Activated CD4-positive, CD25-positive, alpha-beta regulatory T cell treated with anti-CD3 and anti-CD28 coated beads, Interleukin-2, amount 50 U/mL, for 72 hours (primary cell): ENCODE measurements at places on chromosomes 12 and 14.

- DNase-seq = no peak
Measured at GRCh38 chr14:88868558-88869159, 44.2 kb downstream of the TTC8 start.

DNA sequence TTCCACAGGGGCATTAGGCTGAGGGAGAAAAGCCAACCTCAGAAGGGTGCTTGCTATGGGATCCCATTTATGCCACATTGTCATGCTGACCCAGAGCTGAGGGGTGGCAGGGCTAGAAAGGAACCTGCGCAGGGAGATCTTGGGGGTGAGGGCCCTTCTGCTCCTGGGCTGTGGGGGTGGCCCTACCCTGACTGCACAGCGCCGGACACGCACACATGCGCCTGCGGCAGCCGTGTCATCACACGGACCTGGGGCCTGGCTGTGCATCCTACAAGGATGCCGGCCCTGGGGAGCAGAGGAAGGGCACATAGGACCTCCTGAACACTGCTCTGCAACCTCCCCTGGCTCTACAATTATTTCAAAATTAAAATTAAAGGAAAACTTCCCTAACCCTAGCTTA is 6.9 kb downstream of the CDCA4 start:
- DNase-seq = no peak

DNA sequence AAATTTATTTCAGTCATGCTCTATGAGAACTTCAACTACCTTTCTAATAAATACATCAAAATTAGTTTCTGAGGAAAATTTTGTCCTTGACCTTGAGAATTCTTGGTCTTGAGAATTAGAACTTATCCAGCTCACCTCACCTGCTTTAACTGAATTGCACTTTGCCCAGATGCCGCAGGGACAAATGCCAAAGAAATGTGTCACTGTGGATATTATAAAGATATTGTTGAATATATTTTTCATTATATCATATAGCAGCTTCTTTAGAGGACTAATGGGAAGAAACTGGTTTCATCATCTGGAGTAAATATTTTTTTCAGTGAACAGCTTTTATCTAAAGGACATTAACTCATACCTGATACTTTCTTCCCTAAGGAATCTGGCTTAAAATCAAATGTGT is 54.1 kb downstream of the LRP6 start:
- DNase-seq = no peak

- no peak for DNase-seq
Measured at GRCh38 chr12:20003252-20003651, 365.1 kb upstream of the PDE3A start.

DNA sequence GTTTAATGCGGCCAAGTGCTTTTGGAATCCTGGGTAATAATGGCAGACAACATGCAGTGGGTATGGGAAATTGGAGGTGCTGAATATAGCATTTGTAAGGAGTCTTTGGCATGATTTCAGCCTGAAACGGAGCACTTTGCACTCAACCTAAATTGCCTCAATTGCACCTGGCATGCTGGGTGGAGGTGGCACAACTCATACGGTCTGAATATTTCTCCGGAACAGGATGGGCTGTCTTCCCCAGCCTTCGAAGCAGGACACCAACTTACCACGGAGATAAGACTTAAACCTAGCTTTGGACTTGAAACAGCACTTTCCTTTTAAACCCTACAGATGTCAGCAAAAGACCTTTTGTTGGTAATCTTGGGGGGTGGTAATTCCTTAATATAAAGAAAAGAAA is 153.7 kb upstream of the SRRM4 start:
- no peak for DNase-seq

DNA sequence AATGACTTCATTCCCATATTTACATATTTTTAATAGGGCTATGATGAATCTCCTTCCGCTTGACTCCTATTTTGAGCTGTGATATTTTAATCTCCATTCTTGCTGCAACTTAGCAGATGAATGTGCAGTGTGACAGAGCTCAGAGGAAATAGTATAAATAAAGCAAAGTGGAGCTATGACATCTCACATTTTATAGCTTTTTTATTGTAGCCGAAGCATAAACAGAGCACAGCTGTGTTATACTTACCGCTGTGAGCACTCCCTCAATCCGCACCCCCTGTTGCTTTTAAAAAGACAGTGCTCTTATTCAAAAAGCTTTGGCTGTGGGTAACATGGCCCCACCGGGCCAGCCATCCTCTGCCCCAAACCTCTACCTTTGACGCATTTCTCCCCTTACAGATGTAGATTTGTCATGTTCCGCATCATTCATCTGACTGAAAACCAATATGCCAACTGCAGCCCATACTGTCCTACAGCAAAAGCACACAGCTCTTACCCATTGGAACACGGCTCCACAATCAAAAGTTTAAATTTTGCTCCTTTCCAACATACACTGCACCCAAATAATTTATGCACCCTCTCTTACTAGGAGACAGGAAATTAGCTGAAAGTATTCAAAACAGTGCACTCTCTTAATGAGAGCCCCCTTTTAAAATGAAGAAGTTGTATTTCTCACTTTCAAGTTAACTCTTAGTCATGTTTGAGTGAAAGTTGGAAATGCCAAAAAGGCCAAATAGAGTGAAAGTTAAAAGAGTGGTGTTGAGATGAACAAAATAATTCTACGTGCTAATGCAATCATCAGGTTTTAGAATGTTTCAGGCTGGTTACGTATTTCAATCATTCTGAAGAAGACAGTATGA is 429.3 kb upstream of the SOX5 start:
- DNase-seq = no peak

DNA sequence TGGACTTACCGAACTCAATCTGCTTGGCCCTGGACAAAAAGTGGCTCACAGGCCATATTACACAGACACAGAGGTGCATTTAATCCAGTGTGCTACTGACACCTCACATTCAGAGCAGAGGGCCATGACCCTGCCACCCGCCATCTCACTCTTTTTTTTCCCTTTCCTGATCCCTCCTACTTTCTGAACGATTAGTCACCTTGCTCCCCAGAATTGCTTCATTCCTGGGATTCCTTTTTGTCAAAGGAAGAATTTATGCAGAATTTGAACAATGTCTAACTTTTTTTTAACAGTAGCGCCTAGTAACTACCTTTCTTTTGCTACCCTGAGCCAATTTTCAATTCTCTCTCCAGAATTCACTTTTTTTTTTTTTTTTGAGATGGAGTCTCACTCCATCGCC is 4.6 kb downstream of the PKP2 start:
- no peak for DNase-seq

DNA sequence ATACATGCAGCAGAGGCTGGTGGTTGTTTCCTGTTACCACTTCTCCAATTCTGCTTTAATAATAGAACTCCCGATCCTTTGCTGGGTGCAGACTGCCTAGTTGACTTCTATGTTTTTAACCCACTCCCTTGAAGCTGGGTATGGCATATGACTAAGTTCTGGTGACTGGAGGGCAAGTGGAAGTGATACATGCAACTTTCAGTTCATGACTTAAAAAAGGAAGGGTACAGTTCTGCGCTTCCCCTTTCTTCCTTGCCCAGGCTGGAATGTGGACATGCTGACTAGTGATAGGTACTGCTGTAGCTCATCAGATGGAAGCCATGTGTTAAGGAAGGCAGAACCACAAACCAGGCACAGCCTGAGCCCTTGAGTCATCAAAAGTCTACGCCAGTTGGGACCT is 2.4 kb upstream of the A2M start:
- no peak for DNase-seq

DNA sequence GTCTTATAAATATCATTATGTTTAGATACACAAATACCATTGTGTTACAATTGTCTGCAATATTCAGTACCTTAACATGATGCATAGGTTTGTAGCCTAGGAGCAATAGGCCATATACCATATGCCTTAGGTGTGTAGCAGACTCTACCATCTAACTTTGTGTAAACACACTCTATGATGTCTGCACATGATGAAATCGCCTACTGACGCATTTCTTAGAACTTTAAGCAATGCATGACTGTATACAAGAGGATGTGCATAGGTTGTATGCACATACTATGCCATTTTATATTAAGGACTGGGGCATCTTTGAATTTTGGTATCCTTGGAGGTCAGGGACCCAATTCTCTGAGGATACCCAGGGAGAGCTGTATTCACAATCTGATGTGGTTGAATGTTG is 10.1 kb upstream of the BTG1 start:
- DNase-seq = no peak

- no peak for DNase-seq
Measured at GRCh38 chr14:71380271-71380670, 473.0 kb downstream of the PCNX1 start.

DNA sequence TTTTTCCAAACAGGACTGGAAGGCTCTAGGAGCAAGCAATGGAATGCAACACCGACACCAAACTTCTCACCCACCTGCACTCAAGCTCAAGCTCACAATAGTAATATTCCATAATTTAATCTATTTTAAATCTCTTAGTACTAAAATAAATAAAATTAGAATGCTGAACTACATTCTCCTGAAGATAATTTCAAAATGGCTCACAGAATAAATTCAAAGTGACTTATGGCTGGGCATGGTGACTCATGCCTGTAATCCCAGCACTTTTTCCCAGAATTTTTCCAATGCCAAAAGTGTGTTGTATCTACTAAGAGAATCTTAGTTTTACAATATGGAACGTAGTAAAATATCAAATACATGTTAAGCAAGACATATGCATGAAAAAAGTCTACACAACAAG is 31.5 kb downstream of the DUSP16 start:
- DNase-seq = no peak

GRCh38 chr14:83624541-83624940 is 1905.4 kb upstream of the FLRT2 start:
- DNase-seq = no peak

DNA sequence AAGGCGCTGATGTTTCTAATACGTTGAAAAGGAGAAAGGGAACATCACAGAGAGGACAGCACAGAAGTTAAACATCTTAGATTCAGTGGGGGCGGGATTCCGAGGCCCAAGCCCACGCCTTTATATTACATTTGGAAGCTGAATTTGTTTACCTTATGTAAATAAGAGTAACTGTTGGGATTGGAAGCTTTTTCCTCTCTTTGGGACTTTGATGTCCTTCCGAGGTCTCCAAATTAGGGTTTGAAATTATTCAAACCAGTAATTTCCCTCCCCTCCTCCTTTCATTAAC is 6.4 kb downstream of the FOXA1 start:
- DNase-seq = no peak

- no peak for DNase-seq
Measured at GRCh38 chr14:89607453-89607852, 190.4 kb upstream of the FOXN3 start.

- no peak for DNase-seq
Measured at GRCh38 chr12:111687255-111687654, 1.4 kb downstream of the ACAD10 start.

- DNase-seq = no peak
Measured at GRCh38 chr14:95300697-95301526, 18.8 kb downstream of the CLMN start.

GRCh38 chr12:31647086-31647491 is 12.4 kb upstream of the ETFBKMT start:
- DNase-seq = no peak

GRCh38 chr12:115013236-115013981 is 329.4 kb upstream of the TBX3 start:
- no peak for DNase-seq

GRCh38 chr14:55398679-55399078 is 13.0 kb downstream of the ATG14 start:
- no peak for DNase-seq

DNA sequence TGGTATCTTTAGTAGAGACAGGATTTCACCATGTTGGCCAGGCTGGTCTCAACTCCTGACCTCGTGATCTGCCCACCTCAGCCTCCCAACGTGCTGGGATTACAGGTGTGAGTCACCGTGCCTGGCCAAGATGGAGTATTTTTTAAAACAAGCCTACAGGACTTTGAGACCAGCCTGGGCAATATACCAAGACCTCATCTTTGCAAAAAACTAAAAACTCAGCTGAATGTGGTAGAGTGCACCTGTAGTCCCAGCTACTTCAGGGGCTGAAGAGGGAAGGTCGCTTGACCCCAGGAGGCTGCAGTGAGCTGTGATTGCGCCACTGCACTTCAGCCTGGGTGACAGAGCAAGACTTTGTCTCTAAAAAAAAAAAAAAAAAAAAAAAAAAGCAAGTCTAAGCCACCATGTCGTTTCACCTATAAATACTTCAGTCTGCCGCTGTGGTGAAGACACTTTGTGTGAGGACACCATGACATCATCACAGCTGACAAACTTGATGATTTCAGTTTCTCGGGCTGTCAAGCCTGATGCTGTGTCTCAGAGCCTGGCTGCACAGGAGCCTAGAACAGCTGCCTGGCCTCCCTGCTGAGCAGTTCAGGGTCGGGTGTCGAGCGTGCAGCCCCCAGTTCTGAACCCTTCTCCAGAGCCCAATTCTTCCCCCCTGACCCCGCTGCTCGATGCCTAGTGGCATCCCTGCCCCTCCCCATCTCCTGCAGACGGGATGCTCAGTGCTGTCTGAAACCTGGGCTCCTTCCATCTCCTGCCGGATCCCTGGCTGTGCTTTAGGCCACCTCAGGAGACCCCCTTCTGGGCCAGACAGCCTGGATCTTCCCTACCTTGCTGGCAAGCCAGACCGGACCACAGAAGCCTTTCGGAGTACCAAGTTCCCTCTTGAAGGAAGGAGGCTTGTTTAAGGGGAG is 119.2 kb upstream of the EVL start:
- DNase-seq = no peak

- DNase-seq = no peak
Measured at GRCh38 chr12:94545935-94546771, 86.5 kb upstream of the CEP83 start.

- DNase-seq = no peak
Measured at GRCh38 chr12:111386885-111387284, 18.0 kb upstream of the PHETA1 start.

- DNase-seq = no peak
Measured at GRCh38 chr12:2648406-2648805, 146.4 kb upstream of the FKBP4 start.

DNA sequence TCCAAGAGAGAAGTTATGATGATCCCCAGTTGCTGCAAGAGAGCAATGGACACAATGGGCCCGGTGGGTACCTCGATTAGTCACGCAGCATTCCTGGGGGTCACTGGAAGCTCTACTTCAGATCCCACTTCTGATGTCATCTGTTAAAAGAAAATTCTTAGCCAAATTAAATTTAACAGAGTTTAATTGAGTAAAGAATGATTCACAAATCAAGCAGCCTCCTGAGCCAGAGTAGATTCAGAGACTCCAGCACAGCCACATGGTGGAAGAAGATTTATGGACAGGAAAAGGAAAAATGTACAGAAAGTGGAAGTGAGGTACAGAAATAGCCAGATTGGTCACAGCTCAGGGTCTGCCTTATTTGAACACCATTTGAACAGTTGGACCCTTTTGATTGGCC is 107.5 kb downstream of the SPTSSA start:
- DNase-seq = no peak

- DNase-seq = no peak
Measured at GRCh38 chr12:106527356-106527755, 55.4 kb upstream of the RFX4 start.
